Adipocyte (in vitro differentiated cells): ENCODE measurements at places on chromosomes 2 and 18.

- no peak for DNase-seq
Measured at GRCh38 chr2:118929059-118929458, 12.9 kb upstream of the MARCO start.

GRCh38 chr2:85790499-85791188, 36.9 kb downstream of the ATOH8 start:
- no peak for DNase-seq

DNA sequence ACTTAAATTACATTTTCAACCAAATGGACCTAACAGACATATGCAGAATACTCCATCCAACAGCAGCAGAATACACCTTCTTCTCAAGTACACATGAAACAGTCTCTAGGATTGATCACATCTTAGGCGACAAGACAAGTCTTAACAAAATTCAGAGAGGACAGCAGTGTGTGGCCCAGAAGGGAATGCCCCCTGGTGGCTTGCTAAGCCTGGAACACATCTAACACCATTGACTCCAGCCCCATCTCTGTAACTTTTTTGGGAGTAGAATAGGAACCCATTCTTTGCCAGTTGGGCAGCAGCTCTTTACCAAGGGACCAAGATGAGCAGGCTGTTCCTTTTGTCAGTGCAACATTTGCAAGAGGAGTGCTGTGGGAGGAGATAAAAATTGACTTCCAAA, 249.9 kb downstream of the PLCL1 start:
- DNase-seq, result peak; percentile 49

DNA sequence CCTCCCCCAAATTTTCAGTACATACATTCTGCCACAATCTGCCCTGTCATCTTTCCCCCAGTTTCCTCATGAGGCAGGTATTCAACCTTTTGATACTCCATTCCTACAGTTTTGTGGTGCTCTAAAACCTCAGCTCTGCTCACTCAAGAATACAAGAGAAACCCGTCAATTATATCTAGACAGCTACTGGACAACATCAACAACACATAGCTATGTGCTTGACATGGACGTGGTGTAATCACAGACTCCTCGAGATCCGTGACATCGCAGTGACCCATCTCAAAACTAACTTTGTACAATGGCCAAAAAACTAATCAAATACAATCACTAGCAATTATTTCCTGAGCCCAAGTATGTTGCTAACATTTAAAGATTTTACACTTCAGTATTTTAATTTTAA, 23.6 kb downstream of the WDSUB1 start:
- DNase-seq, result no peak

DNA sequence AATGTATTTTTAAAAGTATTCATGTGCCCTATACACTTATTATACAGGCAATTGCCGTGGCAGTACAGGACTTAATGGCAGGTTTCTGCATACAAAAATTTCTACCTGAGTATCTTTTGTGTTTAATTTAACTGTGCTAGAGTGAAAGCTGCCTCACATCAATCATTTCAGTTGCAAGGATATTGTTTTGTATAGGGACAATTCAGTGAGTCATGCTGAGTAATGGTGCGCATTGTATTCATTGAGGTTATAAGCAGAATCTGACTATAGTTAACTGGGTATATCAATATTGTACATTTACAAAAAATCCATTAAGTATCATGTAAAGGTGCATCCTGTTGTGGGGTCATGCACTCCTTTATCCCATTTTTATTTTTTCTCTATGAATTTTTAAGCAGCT, 121.5 kb downstream of the GCA start:
- no peak for DNase-seq

- no peak for DNase-seq
Measured at GRCh38 chr2:120899771-120900170, 164.1 kb downstream of the GLI2 start.

GRCh38 chr18:6653880-6654279, 75.6 kb upstream of the ARHGAP28 start:
- DNase-seq, result no peak

GRCh38 chr18:6368017-6368416, 46.7 kb downstream of the L3MBTL4 start:
- DNase-seq, result no peak

DNA sequence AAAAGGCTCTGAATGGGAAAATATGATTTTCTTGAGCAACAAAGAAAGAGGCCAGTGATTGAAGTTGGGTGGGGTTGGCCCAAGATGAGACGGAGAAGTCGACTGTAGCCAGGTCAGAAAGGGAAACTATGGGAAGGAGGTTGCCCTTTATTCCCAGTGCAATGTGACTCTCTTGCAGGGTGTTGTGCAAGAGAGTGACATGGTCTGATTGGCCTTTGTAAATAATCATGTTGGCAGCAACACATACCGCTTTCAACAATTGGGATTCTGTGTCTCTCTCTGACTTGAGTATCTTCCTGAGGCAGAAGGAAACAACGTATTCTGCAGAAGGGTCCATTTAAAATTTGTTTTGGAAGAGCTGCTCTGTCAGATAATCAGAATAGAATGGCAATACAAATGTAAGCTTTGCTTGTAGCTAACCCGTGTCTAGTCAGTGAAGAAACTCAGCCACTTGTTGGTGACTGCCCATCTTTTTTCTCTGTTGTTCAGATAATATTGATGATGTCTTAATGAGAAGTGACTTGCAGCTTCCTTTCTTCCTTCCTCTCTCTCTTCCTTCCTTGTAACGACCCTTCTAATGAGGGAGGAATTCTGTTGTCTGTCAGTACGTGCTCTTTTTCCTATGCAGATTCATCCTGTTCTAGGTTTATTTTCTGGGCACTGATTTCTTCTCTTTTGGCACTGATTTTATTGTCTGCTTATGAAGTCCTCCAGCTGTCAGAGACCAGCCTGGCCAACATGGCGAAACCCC, 311.0 kb upstream of the FAM98A start:
- peak; percentile 4 for DNase-seq

DNA sequence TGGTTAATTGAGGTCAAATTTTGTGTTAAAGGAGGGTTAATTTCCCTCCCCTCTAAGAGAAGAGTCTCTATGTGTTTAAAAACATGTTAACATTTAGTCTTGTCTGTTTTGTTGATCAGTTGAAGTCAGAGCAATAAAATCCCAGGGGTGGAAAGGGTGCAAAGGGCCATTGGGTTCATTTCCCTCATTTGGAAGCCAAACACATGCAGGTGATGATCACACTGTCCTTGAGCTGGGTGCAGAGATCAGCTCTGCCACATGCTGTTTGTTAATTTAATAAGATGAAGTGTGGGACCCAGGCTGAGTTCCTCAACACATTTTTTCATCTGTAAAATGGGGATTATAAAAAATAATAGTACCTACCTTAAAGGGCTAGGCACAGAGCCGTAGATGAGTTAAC, 260.9 kb downstream of the LPIN1 start:
- DNase-seq, result no peak

- peak; percentile 19 for DNase-seq
Measured at GRCh38 chr2:197628043-197628500, 47.3 kb downstream of the RFTN2 start.

DNA sequence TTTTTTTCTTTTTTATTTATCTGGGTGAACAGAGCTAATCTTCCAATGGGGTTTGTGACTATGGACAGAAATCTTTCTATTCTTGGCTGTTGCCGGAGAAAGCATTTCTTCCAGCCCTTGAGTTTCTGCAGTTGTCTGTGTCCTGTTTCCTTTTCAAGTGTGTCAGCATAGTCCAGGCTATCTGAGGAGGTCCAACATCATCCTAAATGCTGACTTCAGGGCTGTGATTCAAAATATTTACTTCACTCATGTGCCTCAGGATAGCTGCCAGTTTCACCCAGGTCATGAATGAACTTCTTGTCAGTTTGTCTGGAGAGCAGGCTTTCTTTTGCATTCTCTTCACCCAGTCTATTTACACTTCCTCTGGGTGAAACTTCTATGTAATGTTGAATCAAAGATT, 27.9 kb downstream of the ITGAV start:
- no peak for DNase-seq

DNA sequence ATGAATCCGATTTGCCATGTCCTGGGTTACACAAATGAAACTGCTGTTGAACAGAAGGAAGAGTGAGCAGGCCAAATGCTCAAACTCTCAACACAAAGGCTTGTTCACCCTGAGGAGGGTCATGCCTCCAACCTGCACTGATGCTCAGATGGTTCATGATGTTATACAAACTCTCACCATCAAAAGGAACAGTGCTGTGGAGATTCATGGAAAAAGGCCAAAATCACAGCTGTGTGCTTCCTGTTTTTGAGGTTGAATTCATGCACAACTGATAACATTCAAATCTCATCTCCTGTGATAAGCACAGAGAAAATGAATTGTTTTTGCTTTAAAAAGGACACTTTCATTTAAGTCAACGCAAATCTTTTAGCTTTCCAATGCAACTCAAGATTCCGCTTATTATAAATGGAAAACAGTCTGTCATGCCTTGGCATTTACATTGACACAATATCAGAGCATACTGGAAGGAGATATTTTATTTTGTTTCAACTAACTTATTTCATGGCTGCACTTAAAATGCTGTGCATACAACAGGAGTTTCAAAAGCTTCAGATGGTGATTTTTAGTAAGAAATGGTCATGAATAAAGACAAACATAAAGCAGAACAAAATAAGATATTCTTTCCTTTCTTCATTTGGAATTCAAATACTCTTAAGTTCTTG, 22.2 kb upstream of the TTN start:
- no peak for DNase-seq

- no peak for DNase-seq
Measured at GRCh38 chr2:17599617-17600016, 59.1 kb downstream of the VSNL1 start.

DNA sequence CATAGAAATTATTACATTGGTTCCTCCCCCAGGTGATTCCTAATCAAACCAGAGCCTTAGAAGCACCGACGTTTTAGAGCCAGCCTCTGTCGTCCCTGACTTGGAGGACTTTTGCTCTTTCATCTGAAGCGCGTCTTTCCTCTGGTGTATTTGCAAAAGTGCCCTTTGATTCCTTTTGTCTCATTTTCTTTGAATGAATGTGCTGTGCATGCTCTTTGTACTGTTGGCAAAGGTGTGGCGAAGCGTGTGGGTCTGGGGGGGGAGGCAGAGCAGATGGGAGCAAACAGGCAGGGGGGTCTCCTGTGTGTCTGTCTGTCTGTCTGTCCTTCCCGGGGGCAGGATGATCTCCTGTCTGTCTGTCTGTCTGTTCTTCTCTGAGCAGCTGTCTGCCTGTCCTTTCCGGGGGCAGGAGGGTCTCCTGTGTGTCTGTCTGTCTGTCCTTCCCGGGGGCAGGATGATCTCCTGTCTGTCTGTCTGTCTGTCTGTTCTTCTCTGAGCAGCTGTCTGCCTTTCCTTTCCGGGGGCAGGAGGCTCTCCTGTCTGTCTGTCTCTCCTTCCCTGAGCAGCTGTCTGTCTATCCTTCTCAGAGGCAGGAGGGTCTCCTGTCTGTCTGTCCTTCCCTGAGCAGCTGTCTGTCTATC, 205.5 kb upstream of the MYT1L start:
- DNase-seq, result no peak

DNA sequence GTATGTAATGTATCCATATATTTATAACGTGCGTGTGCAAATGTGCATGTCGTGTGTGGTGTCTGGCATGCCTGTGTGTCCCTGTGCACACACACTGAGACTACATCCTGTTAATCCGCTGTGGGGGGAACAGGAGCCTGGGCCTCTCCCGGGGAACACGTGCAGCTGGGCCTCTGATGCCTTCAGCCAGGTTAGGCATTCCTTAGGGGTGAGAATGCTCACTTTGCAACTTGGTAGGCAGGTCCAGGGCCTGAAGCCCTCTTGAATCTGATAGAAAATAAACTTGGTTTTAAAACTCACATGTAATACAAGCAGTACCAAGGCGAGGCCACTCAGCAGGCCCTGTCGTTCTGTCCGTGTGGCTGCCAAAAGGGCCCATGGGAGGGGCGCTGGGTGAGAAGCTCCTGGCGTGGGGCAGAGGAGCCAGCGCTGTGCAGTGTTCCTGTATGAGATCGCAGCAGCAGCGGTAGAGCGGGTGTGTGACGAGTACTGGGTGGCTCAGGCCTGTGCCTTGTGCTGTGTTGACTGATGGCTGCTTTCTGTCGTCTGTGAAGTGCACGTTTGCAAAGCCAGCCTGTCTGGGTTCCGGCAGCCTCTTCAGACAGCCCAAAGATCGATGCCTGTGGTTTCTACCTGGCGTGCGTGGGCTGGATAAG, 16.2 kb downstream of the SALL3 start:
- no peak for DNase-seq

DNA sequence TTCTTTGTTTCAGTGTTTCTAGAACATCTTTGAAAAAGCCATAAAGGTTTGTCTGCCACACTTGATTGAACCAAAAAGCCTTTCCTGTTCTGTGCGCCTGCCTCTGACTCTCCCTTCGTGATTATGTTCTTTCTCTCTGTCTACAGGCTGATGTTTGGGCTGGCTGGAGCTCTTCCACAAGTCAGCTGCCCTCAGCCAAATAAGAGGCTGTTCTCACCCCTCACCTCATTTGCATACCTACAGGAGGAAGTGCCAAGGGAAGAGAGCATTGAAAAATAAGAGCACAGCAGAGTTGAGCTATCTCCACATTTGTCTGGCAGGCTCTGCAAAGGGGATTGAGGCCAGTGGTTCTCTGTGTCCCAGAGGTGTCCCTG, 15.8 kb downstream of the INPP5D start:
- DNase-seq, result no peak

DNA sequence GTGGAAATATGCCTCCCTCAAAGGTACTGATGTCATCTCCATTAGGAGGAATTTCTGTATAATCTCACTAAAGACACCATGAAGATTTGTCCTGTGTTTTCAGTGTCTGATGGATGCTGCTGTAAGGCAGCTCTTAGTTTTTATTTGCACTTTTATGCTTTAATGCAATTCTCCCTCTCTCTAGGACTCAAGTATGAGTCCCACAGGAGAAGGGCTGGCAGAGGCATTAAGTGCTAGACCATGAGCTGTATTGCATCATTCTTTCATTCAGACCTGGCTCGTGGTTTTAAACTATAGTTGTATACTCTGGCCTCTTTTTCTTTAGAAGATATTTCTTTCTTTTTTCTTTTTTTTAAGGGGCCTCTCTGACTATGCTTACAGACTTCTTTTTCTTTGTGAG, 805.6 kb downstream of the DPP10 start:
- DNase-seq, result no peak

- peak; percentile 16 for DNase-seq
Measured at GRCh38 chr2:147045113-147045512, 799.7 kb upstream of the ACVR2A start.
